ENCODE measurements at places on chromosomes 4 and X.

DNA sequence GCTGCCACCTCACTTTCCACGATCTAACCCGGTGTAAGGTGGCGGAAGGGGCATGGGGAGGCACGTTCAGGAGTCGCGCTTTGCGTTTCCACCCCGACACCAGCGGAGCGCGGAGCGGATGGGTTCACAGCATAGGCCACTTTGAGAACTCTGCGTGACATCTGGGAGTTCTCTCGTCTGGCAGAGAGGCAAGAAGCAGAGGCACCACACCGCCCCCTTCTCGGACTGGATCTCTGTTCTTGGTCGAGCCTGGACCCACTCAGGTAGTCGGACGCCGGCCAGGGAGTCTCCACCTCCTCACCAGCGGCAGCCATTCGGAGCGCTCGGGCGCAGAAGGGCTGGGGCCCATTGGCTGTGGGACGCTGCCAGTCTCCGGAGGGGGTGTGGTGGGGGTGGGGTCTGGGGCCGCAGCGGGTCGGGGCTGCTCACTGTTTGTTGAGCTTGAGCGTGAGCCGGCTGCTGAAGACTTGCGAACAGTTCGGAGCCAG lies at the start of gene DACH2:
DACH2 (plus strand) TSS at position 428 of the 488 bp plus-strand sequence.
- DNase-seq = peak; percentile 71

DNA sequence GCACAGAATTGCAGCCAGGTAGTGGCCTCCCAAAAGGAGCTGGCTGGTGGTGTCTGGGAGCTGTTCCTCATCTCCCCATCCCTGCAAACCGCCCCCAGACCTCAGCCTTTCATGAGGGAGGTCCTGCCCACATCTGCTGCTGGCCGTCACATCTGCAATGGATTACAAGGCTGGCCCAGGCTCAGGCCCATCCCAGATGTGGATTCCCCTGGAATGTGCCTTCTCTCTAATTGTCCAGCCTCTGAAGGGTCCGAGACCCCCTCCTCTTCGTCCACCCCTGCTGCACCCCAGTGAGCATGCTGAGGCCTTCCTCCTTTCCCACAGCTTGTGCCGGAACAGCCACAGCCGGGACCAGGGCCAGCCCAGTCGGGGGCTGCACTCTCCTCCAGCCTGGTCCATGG lies 115.0 kb upstream of the NALF2 start:
- DNase-seq = no peak

DNA sequence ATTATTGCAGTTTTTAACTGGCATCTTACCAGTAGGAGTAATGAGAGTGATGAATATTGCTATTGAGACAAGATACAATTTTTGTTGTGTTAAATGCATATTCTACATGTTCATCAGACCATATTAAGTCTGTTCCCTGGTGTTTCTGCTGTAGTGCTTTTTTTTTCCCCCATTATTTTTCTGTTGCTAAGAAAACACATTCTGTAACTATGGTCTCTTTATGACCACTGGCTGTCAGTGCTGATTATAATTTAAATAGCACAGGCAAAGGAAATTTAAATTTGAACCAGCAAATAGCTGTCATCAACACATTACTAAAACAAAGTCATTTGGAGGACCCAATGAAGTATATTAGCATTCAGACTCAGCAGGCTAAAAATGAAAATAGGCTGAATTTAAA lies 98.3 kb upstream of the ANKRD50 start:
- no peak for DNase-seq

GRCh38 chr4:124092101-124092500 lies 620.4 kb downstream of the ANKRD50 start:
- DNase-seq = no peak

Data from T1000 (cell line).